CD14-positive monocyte (primary cell): ENCODE measurements at places on chromosomes 12 and 14. TPM values are rescaled to one million over a fixed set of nuclear protein-coding genes. Genes with fewer than 3 reads are reported as not detected.

DNA sequence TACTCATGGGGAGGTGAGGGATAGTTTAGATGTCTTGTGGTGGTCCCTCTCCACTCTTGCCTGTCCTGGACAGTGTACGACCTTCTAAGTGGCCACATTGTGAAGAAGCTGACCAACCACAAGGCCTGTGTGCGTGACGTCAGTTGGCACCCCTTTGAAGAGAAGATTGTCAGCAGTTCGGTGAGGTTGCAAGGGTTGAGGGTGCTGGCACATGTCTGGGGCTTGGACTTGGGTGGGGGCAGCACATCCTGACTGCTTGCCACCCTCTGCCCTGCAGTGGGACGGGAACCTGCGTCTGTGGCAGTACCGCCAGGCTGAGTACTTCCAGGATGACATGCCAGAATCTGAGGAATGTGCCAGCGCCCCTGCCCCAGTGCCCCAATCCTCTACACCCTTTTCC lies 7.6 kb upstream of the FITM1 start:
- DNase-seq = no peak

Gene IL31
- polyA plus RNA-seq = not detected in 2 replicates

- DNase-seq = no peak
Measured at GRCh38 chr12:131828671-131829355, 620 bp downstream of the MMP17 start.

Gene PRKCH
- polyA plus RNA-seq = 3.6 TPM

DNA sequence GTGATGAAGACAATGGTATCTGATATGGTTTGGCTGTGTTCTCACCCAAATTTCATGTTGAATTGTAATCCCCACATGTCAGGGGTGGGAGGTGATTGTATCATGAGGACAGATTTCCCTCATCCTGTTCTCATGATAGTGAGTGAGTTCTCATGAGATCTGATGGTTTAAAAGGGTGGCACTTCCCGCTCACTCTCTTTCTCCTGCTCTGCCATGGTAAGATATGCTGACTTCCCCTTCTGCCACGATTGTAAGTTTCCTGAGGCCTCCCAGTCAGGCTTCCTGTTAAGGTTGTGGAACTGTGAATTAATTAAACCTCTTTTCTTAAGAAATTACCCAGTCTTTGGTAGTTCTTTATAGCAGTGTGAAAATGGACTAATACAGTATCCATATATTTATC lies 25.6 kb upstream of the PTHLH start:
- no peak for DNase-seq

- peak; percentile 34 for DNase-seq
Measured at GRCh38 chr12:115351514-115352077, 667.6 kb upstream of the TBX3 start.

Gene ACSM4
- not detected for polyA plus RNA-seq

Gene ANO4
- polyA plus RNA-seq = not detected in 2 replicates

GRCh38 chr12:118493962-118494361 lies 117.6 kb downstream of the SUDS3 start:
- no peak for DNase-seq

- DNase-seq = no peak
Measured at GRCh38 chr12:51186465-51187085, 13.6 kb upstream of the TFCP2 start.

Gene DIO3
- polyA plus RNA-seq = not detected in 2 replicates

DNA sequence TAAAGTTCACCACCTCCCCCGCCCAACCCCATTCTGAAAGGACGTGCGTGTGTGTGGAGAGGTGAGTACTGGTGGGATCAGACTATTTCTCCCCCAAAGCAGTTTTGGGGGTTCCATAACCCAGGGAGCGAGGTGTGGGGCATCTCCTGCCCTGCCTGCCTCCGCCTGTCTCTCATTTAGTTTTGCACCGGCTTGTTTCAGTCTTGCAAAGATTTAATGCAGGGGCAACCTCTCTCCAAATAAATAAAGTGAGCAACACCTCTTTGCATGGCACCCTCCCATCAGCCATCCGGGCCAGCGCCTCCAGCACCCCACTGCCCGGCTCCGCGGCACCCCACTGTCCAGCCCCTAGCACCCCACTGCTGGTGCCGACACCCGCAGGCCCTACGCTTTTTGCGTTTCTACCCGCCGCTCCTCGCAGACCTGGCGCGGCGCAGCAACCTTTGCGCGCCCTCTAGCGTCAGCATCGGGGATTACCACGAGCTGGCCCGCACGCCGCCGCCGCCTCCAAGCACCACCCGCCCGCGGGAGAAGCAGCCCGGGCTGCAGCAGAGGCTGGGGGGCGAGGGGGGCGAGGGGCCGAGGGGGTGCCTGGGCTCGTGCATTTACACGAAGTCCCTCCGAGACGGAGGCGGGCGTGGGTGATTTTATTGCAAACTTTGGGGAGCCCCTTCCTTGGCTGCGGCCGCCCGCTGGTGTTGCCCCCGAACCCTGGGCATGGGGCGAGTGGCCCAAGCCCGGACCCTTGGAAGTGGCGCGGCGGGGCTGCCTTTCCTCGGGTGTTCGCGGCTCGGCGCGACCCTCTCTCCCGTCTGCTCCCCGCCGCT lies 55.8 kb upstream of the VRK1 start:
- DNase-seq = peak; percentile 48

- DNase-seq = no peak
Measured at GRCh38 chr14:60650373-60650961, 1.2 kb upstream of the SIX1 start.

Gene CBLN3
- polyA plus RNA-seq = not detected

GRCh38 chr12:120101182-120101581 lies 15.4 kb downstream of the RAB35 start:
- DNase-seq = no peak

- no peak for DNase-seq
Measured at GRCh38 chr12:32702946-32703345, 23.8 kb downstream of the DNM1L start.

DNA sequence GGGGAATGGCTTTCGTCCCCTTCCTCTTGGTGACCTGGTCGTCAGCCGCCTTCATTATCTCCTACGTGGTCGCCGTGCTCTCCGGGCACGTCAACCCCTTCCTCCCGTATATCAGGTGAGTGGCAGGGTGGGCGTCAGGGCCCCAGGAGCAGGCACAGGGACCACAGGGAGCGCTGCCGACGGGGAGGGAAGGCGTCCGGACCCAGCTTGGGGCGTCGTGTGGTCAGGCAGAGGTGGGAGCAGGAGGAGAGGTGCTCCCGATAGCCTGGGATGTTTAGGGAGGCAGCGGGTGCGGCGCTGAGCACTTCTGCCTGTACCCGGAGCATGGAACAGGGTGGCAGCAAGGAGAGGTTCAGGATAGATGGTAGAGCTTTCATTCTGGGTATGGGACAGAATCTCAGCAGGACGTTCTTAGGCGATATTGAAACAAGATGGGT lies 444 bp downstream of the DRAM1 start:
- DNase-seq = no peak
